ENCODE measurements at places on chromosomes 1 and 21.

DNA sequence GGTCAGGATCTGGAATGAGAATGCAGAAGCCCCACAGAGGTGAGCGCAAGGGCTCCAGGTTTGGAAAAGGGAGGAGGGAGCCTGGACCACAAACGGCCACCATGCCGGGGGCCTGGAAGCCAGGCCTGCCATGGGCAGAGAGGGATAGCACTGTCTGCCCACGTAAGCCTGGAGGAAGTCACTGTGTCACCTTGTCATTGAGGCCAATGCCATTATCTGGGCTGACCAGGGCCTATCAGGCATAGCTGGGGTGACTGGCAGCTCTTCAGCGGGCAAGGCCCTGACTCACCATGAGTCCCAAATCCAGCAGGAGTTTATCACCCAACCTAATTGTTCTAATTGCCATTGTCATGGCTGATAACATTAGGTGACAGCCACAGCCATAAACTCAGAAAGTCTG, 84.6 kb downstream of the MATN1 start:
- no peak for DNase-seq

- no peak for DNase-seq
Observed at GRCh38 chr1:26403656-26404055, 7.0 kb upstream of the LIN28A start.

DNA sequence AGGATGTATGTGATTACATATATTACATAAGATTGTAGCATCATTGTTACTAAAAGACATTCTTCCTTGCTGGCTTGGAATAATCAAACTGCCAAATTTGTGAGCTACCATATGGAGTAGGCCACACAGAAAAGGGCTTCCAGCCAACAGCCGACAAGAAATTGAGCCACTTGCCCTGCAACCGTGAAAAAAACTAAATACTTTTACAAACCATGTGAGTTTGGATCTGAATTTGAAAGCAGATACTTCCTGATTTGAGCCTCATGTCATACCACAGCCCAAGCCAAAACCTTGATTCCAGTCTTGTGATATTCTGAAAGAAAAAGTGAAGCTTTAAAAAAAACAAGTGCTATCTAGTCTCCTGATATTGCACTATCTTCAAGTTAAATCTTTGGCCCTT, 55.6 kb upstream of the PRMT6 start:
- DNase-seq = no peak

DNA sequence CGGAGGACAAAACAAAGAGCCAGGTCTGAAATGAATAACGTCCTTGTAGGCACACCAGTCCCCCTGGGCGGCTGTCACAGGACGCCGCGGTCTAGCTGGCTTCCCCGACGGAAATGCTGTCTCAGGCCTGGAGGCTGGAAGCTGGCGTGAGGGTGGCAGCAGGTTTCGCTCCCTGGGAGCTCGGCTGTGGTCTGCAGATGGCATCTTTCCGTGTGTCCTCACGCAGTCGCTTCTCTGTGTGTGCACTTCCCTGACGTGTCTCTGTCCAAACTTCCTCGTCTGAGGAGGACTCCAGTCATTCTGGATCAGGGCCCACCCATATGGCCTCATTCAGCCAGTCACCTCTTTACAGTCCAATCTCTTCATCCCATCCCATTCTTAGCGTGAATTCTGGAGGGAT, 14.2 kb downstream of the TNFRSF14 start:
- no peak for DNase-seq

GRCh38 chr1:27416387-27417111, 24.1 kb downstream of the GPR3 start:
- no peak for DNase-seq

DNA sequence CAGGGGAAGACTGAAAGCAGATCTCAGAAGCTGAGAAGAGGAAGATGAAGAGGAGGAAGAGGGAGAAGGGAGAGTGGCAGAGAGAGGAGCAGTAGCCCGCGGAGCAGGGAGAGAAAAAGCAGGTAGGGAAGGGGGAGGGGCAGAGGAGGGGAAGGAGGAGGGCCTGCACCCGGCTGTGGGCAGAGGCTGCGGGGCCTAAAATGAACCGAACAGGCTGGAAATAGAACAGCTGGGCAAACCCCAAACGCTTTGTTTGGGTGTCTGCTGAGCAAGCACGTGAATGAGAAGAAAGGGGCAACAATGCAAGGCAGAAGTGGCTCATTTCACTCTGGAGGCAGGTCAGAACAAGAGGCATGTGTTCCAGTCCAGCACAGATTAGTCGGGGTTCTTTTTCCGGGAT, 33.5 kb downstream of the KCNC4 start:
- no peak for DNase-seq

- no peak for DNase-seq
Observed at GRCh38 chr21:27298465-27298864, 331.6 kb upstream of the ADAMTS5 start.

DNA sequence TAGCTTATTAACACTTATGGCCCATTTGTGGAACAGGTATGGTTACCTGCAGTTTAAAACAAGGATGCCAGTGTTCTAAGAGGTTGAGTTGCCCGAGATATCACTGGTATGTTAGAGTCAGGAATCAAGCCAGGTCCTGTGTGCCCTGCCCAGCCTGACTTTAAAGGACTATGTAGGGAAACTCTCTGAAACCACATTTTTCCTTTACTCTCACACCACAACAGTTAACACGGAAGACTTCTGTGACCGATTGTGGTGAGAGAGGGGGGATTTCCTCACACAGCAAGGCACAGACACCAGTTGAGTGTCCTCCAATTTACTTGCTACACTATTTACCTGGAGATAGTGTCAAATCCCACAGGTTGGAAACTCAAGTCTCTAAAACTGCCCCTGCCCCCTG, 47.8 kb downstream of the UCK2 start:
- no peak for DNase-seq

DNA sequence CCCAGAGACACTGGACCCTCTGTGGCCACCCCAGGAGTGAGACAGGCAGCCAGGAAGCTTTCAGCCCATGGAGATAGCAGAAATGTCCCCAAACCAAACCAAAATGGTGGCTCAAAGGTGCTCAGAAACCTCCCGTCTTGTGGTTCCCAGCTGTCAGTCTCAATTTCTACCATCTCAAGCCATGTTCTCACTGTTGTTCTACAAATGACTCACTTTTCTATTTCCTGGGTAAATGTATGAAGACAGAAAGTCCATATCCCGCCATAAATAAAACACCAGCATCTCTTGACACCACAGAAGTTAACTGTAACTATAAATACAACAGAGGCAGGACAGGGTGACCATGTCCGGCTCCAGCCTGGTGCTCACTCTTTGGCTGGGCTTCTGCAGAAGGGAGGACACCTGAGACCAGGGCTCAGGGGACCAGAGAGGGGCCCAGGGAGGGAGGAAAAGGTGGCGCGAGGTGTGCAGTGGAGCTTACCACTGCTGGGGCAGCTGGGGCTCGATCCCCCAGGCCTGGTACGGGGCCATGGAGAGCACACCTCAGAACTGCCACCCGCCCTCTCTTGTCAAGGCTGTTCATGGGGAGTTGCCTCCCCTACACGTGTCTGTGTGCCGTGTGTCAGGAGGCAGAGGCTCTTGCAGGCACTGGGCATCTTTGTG, 43.6 kb downstream of the EPHB2 start:
- DNase-seq = no peak

GRCh38 chr1:115182012-115182715, 92.9 kb upstream of the TSPAN2 start:
- no peak for DNase-seq

DNA sequence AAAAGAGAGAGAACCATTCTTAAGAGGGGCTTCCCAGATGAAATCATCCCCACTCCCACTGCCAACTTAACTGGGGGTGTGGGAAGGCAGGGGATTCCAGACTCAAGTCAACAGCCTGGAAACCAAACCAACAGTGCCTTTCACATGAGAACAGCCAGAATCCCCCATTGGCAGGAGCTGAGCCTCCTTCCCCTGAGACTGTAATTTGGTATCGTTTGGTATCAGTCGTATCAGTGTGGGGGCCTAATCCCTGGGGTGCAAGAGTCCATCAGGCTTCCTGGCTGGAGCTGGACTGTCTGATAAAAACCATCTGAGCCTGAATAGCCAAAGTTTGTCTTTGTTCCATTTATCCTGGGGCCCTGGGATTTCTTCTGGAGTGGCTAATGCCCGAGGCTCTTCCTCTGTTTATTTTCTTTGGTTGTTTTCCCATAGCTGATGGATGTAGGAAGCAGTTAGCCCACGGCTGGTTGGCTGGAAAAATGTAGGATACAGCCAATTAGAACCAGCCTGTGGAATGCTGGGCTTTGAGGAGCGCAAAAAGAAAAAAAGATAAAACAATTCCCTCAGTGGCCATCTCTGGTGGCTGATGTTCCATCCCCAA, 84.6 kb downstream of the LAMC2 start:
- DNase-seq = no peak

DNA sequence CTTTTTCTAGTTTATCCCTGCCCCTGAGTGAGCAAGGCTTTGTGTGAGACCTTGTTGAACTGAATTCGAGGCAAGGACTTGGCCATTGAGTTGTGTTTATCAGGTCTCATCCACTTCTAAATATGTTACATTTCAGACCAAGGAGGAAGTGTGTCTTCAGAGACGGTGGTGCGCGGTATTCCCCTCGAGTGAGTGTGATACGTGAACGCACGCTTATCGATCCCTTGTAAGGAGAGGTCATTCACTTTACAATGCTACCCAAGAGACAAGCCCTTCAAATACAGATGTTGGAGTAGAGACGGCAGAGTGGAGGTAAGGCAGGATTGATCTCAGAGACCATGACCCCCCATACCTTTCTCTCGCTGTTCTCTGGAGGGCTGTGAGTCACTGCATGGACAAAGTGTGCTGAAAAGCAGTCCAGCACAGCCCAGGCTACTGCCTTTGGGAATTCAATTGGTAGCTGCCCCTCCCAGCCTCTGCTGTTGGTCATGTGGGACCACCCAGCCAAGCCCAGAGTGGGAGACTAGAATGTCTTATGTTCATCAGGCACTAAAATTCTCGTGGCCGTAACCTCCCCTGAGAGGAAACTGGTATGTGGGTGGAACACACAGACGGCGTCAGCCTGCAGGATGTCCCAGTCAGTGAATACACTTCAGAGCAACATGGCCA, 16.3 kb upstream of the MTARC1 start:
- DNase-seq = peak; percentile 12

- DNase-seq = no peak
Observed at GRCh38 chr1:48869116-48869893, 92.6 kb upstream of the BEND5 start.

DNA sequence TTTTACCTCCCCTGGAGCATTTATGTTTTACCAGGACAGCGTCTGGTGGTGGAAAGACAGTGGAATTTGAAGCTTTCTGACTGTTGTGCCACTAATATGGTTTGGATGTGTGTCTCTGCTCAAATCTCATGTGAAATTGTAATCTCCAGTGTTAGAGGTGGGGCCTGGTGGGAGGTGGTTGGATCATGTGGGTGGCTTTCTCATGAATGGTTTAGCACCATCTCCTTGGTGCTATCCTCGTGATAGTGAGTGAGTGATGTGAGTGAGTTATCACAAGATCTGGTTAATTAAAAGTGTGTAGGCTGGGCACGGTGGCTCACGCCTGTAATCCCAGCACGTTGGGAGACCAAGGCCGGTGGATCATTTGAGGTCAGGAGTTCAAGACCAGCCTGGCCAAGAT, 23.7 kb downstream of the PHLDA3 start:
- DNase-seq = no peak

DNA sequence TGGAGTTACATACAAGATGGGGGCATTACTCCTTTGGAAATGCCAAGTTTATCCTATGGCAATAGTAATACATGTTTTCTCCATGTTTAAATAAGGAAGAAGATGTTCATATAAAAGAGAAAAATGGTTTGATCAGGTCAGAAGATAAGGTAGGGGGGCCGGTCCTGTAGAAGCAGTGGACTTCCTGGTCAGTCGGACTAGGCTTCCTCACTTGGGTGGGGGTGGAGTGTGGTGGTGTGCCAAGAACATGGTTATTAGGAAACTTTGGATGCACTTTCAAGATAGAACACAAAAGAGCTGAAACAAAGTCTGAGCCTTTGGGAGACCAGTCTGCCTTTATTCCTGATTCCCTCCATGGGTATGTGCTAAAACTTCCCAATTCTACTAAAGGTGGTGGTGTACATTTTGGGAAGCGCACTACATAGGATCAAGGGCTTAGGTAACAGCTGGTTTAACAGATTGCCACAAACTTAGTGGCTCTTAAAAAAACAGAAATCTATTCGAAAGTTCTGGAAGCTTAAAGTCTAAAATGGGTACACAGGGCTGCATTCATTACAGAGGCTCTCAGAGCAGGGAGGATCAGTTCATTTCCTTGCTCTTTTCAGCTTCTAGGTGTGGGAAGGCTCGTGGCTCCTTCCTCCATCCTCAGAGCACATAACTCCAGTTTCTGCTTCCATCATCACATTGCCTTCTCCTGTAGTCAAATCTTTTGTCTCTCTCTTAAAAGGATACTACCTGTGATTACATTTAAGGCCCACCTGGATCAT, 64.6 kb downstream of the KDM1A start:
- DNase-seq = no peak

GRCh38 chr21:16908077-16908476, 604.8 kb upstream of the CXADR start:
- DNase-seq = no peak

GRCh38 chr1:13707164-13707563, 7.2 kb downstream of the PRDM2 start:
- no peak for DNase-seq

DNA sequence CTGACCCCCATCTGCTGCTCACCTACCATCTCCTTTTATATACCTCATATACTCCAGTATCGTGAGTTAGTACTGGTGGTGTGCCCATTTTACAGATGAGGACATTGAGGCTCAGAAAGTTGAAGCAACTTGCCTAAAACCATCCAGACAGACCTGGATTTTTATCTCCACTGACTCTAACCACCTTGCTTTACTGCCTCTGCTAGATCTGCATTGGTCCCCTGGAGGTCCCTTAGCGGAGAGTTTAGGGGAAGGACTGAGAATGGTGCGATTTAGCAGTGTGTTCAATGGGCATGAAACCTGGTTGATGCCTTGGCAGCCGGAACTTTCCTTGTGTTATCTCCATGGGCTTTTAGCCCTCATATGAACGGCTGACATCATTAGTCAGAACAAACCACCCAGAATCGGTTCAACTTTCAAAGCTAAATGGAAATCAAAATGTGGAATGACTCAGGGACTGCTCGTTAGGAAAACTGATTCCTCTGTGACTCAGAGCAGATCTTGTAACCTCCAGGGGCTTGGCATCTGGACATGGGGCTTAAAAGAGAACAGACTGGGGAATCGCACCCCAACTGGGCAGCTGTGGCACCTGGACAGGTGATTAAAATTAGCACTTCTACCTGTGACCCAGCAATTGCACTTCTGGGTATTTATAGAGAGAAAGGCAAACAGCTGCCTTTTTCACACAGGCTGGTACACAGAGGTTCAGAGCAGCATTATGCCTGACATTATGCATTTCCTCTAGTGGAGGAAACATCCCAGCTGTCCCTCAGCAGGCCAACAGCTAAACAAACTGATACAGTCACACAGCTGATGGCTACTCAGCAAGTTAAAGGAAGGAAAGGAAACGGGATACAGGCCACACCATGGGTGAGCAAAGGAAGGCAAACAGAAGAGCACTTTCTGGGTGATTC, 25.3 kb downstream of the TMEM51 start:
- DNase-seq = no peak

DNA sequence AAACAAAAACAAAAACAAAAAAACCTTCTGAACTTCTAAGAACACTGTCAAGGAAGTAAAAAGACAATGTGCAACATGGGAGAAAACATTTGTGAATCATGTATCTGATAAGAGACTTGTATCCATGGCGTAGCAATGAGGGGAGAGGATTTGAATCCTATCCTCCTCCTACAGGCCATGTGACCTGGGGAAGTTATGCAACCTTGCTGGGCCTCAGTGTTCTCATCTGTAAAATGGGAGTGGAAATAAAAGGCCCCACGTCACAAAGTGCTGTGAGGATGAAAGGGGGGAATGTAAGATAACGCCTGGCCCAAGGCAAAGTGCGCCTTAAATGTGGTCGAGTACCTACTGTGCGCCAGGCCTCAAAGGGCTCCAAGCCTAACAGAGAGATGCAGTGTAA, 83.7 kb downstream of the DISP3 start:
- DNase-seq = no peak
